ENCODE measurements at places on chromosomes 16 and 17.

DNA sequence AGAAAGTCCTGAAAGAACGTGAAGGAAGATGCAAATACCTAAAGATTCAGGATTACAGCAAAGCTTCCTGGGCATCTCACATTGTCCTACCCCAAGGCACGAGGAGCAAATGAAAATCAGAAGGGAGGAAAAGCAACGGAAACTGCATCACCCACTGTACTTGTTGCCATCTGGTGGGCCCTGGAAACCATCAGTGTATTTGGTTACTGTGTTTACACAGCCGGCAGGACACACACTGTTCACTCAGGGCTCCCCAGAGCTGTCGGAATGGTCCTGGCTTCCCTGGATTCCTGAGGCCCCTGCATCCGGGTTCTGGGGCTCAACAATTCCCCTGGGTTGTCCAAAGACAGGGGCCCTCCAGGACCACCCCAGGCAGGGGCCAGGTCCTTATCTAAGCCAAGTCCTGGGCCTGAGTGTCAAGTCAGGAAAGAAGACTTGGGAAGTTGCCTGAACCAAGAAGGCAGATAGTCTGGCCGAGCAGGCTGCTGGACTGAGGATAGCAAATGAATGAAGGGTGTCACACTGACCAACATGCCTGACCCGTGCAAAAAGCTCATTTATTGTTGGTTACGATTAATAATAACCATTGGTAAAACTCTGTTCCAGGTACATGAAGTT is 52.8 kb downstream of the SOX9 start:
- no peak for DNase-seq

DNA sequence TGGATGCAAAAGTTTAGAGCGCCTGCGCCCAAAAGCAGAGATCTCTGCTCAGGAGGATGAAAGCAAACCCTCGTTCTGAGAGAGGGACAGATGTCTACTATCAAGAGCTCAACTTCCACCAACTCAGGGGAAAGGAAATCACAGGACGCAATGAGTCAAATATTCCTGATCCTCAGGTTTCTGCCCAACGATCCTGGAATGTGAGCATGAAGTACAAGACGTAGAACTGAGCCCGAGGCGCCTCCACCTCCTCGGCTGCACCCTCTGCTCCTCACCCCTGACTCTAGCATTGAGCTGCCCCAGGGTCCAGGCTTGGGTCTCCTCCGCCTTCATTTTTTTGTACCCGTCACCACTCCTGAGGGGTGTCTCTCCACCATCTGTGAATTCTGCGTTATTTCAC is 15.4 kb downstream of the IFT140 start:
- DNase-seq: no peak

- no peak for DNase-seq
Observed at GRCh38 chr17:39818358-39819000, 45.6 kb downstream of the IKZF3 start.

DNA sequence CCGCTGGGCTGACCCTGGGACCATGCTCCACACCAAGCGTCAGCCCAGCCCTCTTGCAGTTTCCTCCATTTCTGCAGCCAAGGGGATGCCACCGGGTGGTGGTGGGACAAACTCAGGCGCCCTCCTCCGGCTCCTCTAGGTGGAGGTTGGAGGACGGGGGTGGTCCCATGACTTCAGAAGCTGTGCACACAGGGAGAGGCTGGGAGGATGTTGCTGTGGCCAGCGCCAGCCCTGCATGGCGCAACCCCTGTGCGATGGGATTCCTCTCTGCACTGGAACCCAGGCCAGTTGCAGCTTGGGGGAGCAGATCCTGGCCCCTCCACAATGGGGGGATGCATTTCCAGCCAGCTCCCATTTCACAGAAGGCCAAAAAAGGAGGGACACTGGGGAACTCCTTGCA is 246.5 kb downstream of the C16orf95 start:
- DNase-seq: no peak

- DNase-seq: no peak
Observed at GRCh38 chr16:4382795-4383357, 11.2 kb downstream of the VASN start.

DNA sequence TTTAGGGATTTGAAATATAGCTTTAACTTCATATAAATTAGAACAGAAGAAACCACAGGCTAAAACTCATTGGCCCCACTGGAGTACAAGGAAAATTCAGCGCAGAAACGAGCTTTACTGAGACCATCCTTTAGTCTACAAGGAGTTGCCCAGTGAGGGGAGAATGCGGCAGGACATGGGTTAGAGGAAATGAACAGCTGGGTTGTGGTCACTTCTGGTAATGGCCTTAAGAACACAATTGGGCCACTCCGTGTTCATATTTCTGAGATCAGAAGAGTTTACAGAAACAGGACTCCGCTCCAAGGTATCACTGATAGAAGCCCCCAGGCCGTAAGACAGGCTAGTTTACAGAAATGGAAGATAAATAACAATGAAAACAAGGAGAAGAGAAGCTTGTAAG is 188.3 kb downstream of the ZFHX3 start:
- DNase-seq: no peak

DNA sequence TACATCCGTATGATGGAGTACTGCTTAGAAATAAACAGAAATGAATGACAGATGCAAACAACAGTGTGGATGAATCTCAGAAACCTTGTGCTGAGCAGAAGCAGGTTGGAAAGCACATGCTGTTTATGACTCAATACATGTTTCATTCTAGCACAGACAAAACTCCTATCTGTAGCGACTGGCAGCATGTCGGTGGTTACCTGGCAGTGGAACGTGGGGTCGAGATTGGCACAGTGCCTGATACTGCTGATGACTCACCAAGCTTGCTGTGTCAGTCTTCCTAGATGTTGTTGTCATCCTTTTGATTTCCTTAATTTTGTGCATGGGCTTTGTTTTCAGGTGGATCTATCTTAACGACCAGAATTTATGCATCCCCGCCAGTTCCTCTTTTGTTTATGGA is 62.1 kb downstream of the GAN start:
- DNase-seq: no peak

DNA sequence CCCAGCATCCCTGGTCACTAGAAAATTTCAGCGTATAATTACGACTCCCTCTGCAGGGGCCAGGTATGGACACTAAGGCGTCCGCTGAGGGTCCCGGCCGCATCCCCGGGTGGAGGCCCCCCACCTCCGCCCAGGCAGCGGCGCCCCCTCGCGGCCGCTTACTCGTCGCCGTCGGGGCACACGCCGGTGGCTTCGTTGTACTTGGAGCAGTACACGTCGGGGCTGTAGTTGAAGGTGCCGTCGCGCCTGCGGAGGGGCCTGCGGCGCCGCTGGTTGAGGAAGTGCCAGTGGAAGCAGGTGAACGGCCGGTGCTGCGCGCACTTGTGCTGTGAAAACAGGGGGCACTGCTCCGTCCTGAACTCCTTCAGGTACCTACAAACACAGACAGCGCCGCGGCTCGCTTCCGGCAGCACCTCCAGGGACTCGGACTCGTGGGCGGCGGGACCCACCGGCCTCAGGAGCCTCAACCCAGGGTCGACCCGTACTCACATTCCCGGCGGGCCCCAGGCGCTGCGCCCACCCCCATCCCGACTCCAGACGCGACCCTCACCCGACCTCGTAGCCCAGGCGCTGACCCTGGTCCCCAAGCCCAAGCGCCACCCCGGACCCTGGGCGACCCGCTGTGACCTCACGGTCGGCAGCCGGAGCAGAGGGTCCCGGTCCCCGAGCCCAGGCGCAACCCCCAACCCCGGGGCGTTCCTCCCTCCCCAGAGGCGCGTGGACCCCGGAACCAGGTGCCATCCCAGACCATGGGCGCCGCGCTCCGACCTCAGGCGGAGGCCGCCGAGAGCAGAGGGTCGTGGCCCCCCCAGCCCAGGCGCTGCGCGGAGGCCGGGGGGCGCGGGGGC is 596 bp downstream of the UNKL start:
- no peak for DNase-seq

DNA sequence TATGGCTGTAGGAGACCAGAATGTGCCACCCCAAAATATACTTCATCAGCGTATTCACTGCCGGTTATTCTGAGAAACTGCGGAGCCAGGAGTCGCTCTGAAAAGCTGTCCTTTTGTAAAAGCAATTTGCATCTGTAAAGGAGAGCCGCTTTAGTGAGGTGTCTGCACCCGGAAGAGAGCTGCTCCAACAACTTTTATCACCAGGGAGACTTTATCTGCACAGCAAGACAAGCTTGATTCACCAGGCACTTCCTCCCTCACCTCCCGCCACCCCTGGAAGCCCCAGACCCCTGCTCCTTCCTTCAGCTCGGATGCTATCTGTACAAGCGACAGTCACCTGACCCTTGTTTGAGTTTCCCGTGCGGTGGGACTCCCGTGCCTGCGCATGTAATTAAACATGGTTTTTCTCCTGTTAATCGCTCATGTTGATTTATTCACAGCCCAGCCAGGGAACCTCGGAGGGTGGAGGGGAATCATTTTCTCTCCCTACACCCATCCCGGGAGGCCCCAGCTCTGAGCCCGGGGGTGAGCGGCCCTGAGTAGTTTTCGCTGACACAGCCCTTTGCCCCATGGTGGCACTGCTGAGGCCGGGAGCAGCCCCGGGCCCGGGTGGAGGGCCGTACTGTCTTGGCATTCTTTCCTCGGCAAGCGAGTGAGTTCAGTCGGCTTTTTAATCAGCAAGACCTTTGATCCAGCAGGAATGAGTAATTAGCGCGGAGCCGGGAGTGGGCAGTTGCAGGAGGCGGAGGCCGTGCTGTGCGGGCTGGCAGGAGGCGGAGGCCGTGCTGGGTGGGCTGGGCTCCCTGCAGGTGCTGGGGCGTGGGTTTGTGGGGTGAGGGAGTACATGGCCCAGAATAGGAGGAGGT is 222.7 kb upstream of the CIBAR2 start:
- DNase-seq: no peak

- DNase-seq: no peak
Observed at GRCh38 chr17:69558796-69559195, 144.3 kb downstream of the MAP2K6 start.

GRCh38 chr16:29024278-29024677 is 39.4 kb downstream of the LAT start:
- no peak for DNase-seq

- no peak for DNase-seq
Observed at GRCh38 chr17:61369751-61370150, 29.9 kb upstream of the TBX2 start.

GRCh38 chr17:6456321-6456720 is 12.1 kb downstream of the PIMREG start:
- no peak for DNase-seq

- no peak for DNase-seq
Observed at GRCh38 chr16:62213763-62214162, 177.5 kb upstream of the CDH8 start.

GRCh38 chr17:30970831-30971567 is at the start of gene RNF135:
TSS of gene RNF135 (plus strand) at chr17:30971039. CDS start at chr17:30971074, 35 bp downstream.
- DNase-seq: no peak

DNA sequence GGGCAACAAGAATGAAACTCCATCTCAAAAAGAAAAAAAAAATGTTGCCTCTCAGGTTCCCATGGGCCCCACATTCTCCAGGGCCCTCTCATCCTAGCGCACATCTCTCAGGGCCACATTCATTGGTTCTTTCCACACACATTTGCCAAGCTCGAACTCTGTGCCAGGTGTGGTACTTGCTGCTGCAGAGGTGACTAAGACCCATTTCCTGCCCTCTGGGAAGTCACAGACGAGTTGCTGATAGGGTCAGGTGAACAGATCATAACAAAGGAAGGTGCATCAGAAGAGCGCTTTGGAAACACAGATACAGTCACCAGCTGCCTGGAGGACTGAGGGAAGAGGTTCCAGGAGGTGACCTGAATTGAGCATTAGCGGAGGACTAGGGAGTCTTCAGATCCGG is 1.0 kb downstream of the GSDMA start:
- DNase-seq: no peak

- DNase-seq: no peak
Observed at GRCh38 chr16:23496821-23497542, 13.3 kb downstream of the GGA2 start.

DNA sequence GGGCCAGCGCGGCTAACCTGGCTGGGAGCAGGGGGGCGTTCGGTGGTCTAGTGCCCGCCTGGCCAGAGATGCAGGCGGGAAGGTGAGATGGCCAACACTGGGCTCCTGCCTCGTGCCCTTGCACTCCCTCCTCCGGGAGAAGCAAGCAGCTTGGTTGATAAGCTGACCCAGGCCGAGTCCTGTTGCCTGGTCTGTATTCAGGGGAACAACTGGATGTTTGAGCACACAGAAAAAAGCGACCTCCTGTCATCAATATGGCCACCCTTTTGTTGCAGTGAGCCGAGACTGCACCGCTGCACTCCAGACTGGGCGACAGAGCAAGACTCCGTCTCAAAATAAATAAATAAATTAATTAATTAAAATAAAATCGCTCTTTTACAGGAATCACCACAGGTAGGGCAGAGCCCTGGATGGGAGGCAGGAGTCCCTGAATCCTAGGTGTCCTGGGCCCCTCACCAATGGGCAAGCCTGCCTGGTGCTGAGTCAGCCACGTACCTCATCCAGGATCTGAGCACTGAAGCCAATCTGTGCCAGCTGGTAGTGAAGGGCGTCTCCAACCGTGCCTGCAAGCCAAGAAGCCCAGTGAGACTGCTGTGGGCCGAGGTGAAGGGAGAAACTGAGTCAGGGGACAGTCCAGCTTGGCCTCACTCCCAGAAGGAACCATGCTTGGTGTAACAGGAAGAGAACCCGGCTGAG is 31.8 kb downstream of the HASPIN start:
- no peak for DNase-seq

DNA sequence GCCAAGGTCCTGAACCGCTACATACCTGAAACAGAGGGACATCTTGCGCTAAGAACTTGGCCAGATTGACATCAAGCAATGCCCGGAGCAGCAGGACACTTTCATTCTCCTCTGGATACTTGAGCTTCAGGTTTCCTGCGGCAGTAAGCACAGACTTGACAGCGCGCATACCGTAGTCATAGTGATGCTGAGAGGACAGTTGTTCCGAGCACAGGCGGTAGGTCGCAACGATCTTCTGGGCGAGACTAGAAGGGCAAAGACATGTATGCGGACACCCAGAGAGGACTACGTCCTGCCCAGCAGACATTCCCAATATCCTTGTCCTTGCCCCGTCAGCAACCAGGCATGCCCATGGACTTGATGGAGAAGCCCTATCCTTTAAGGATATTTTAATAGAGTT is 112.9 kb downstream of the DNAH3 start:
- DNase-seq: no peak

DNA sequence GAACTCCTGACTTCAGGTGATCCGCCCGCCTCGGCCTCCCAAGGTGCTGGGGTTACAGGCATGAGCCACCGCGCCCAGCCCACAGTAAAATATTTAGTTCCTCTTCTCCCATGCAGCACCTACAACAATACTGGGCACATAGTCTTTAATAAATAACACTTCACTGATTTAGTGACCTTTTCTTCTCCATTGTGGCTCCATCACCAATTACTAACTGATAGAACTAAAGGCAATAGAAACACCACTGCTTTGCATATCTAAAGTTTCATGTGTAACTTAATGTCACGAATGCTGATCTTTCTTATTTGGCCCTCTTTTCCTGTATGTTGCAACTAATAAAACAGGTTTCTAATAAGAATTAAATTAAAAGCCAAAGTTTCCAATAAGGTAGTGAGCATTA is 38.9 kb downstream of the TRIM37 start:
- no peak for DNase-seq

DNA sequence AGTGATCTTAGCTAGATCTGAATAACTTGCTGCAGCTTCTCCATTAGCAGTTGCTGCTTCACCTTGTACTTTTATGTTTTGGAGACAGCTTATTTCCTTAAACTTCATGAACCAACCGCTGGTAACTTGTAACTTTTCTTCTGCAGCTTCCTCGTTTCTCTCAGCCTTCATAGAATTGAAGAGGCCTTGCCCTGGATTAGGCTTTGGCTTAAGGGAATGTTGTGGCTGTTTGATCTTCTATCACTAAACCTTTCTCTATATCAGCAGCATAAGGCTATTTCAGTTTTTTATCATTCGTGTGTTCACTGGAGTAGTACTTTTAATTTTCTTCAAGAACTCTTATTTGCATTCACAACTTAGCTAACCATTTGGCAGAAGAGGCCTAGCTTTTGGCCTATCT is 21.5 kb upstream of the TMEM92 start:
- DNase-seq: no peak
